ENCODE measurements at places on chromosomes 4 and X. TPM values are rescaled to one million over a fixed set of nuclear protein-coding genes. Genes with fewer than 3 reads are reported as not detected.

DNA sequence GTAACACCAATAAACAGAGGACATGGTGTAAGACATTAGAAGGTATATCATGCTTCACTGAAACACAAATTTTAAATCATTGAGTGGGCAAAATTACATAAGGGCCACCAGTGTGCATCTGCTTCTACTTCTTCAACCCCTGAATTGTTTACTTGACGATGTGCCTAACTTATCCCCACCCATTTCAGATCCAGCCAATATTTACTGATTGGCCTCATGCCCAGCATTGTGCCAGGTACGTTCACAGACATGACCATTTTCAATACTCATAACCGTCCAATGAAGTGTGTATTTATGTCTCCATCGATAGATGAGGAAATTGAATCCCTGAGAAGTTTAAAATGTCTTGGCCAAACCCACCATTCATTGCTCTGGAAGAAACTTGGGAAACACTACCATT lies 208.3 kb upstream of the MID1 start:
- no peak for DNase-seq

DNA sequence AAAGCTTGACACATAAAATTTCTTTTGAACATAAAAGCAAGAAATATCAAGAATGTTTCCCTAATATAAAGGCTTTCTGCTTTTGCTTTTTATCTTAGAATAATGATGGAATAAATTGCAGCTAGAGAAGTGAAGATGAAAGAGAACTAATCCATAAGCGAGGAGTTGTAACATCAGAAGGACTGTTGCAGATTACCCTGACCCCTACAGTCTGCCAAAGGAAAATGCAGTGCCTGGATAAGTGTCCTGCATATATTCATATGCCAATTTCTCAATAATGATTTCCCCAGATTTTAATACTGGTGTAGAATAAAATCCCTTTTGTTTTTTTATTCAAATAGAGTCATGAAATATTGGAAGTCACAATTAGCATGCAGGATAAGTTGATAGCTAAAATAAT lies 115.9 kb downstream of the MAGEC2 start:
- no peak for DNase-seq

DNA sequence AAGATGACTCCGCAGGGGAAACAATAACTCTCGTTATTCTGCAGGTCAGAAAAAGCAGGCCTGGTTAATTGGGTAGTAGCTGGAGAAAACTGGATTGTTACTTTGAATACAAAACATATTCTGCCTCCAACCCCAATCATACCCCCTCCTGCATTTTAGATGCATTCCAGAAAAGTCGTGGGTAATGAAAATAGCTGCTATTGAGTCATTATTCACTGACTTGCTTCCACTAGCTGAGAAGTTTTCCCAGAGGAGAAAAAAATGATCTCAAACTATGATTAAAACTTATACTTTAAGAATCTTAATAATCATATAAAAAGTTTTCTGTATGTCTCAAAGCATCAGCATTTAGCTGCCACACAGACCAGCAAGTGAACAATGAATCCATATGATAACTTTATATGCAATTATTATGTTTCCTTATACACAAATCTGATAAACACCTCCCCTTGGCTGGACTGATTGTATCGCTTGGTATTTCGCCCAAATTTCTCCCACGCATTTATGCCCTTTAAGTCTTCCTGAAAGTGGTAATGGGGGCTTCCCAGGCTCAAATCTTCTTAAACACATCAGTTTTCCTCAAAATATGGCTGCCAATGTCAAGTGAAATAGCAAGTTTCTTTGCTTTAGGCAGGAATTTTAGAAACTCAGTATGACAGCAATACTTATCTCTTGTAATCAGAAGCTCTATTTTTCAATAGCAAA lies 181.0 kb downstream of the LDB2 start:
- no peak for DNase-seq

GRCh38 chr4:159410076-159410777 lies 307.3 kb downstream of the RAPGEF2 start:
- no peak for DNase-seq

Gene ZBTB49
- polyA plus RNA-seq: 1.9 TPM

Gene TMEM156
- polyA plus RNA-seq: 0.15 TPM

Gene IDUA
- polyA plus RNA-seq: 13.2 TPM

Data from BJ (cell line).